ENCODE measurements at places on chromosomes 4 and X. TPM values are rescaled to one million over a fixed set of nuclear protein-coding genes. Genes with fewer than 3 reads are reported as not detected.

The FRMD7 gene
- not detected for total RNA-seq

The ARHGAP36 gene
- total RNA-seq: not detected

The CENPC gene
- total RNA-seq: 37.3 TPM

The TREX2 gene
- total RNA-seq: 2.3 TPM

The KCTD8 gene
- total RNA-seq: not detected

The TMEM35A gene
- total RNA-seq: not detected

The SMIM31 gene
- not detected for total RNA-seq

The POLA1 gene
- total RNA-seq: 38.7 TPM

The WDR17 gene
- 1.2 TPM for total RNA-seq

The P2RY8 gene
- 126 TPM for total RNA-seq

The GAGE1 gene
- not detected for total RNA-seq

The INTU gene
- total RNA-seq: 0.14 TPM

The EFHC2 gene
- 0.27 TPM for total RNA-seq

The USP17L29 gene
- not detected for total RNA-seq

The PAGE5 gene
- not detected for total RNA-seq

The NPNT gene
- total RNA-seq: not detected

The GBA3 gene
- not detected for total RNA-seq

The CXCL10 gene
- total RNA-seq: 0.77 TPM

The HSFX3 gene
- total RNA-seq: not detected

The SSX4B gene
- not detected for total RNA-seq

The VSIG1 gene
- 9.0 TPM for total RNA-seq

The GPM6B gene
- not detected for total RNA-seq

The PCDH19 gene
- total RNA-seq: not detected

The LUZP4 gene
- total RNA-seq: not detected

The NFXL1 gene
- total RNA-seq: 12.0 TPM
